ENCODE measurements at places on chromosomes 7 and 10.
A peak's percentile ranks its signal among the peaks of the same experiment; 100 is the strongest.

DNA sequence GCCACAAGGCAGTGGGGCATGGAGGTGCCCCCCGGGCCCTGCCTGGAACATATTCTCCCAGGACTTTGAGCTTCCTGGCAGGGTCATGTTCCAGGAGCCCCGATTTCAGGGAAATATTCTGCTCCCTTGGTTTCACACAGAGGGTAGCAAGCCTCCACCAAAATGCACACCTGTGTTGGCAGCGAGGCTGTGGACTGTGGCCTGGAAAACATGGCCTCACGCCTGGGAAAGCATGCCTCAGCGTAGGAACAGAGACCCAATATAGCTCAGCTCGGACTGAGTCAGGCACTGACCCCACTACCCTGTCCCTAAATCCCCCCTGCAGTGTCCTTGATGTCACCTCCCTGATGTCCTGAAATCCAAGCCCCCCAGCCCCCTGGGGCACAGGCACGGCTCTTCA, 92.0 kb downstream of the KCNMA1 start:
- no peak for DNase-seq

DNA sequence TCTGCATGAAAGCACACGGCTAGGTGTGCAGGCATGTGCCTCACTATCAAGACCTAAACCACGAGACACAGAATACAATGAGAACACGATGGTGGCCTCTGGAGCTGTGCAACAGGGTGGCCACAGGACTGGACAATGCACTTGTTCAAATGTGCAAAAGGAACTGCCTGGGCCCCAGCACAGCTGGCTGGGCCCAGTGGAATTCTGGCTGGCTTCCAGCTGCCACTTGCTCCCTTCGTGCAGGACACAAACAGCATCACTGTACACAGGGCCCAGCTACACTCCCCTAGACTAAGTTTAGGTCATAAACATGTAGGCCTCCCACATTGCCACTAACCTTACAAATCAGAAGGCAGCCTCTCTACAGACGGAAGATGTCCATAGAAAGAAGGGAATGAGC, 23.4 kb downstream of the DOCK4 start:
- DNase-seq: no peak

DNA sequence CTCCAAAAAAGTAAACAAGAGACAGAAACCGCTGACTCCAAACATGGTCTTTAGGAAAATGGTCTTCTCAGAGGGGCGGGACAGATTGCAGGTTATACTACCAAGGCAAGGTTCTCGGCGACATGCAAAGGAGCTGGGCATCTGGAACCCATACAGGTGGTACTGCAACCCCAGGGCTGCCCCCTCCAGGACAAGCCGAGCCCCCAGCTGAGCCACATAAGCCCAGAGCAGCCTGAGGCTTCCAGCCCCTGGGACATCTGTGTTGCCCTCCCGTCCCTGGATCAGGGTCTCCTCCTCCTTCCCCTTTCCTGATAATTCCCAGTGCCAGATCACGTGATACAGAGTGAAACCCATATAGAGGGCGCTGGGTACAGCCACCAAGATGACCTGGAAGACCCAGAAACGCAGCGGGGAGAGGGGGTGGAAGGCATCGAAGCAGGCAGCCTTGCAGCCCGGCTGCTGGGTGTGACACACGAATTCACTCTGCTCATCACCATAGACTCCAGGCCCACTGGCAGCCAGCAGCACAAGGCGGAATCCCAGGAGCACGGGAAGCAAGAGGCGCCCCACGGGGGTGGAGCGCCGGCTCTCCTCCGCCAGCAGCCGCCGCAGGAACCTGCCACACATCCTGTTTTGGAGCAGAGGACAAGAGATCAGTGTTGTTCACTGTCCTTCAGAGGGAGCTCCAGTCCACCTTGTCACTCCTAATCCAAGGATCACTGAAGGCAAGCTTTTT, at the start of gene GJC3:
TSS of gene GJC3 (minus strand) at position 627 of the 736 bp plus-strand sequence. CDS start at position 627, 0 bp downstream.
- peak; percentile 41 for DNase-seq

- no peak for DNase-seq
Observed at GRCh38 chr10:32326119-32326518, 20.8 kb downstream of the EPC1 start.

- no peak for DNase-seq
Observed at GRCh38 chr7:26293569-26294308, 2.1 kb downstream of the SNX10 start.

- no peak for DNase-seq
Observed at GRCh38 chr10:4215485-4215884, 430.5 kb upstream of the KLF6 start.

- DNase-seq: no peak
Observed at GRCh38 chr7:40288827-40289226, 154.0 kb downstream of the SUGCT start.

DNA sequence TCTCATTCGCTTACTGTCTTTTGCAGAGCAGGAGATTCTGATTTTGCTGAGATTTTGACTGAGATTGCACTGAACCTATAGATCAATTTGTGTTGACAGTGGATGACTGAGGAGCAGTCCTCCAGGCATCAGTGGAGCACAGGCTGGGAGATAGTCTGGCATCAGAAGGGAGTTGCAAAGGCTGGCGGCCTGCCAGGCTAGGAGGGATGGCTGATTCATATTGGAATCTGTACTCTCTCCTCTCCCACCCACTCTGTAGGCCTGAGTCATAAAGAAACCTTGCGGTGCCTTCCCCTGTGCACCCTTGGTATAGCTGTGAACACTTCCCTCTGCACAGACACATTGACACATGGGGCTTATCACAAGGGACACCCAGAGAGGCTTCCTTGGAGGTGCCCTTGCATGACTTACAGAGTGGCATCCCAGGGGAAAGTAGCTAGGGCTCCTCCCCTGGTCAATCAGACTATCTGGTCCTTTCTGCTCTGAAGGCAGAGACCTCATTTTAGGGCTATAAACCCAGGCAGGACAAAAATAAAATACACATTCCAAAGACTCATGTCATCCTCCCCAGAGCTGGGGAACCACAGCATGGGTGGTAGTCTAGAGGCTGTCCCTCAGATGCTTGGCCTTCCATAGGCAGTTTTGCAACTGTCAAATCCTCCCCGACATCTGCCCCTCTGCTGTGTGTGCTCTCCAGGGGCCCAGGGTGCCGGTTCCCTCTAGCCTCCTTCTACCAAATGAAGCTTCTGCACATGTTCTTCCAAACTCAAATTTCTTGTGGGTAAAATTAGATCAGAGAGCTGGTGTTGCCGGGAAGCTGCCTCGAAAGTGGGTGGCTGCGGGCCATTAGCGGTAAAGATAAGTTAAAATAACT, 37.4 kb upstream of the EEPD1 start:
- no peak for DNase-seq

GRCh38 chr7:74173074-74173473, 1.1 kb upstream of the EIF4H start:
- DNase-seq: no peak

- no peak for DNase-seq
Observed at GRCh38 chr7:124177891-124178290, 145.0 kb upstream of the TMEM229A start.

GRCh38 chr10:5665373-5666007, 905 bp downstream of the ASB13 start:
- DNase-seq: no peak

GRCh38 chr10:43619368-43619767, 13.1 kb downstream of the ZNF485 start:
- DNase-seq: no peak

GRCh38 chr10:124259139-124259825, 159.4 kb downstream of the OAT start:
- DNase-seq: no peak

GRCh38 chr10:78407009-78407711, 373.5 kb downstream of the RPS24 start:
- peak; percentile 89 for DNase-seq

GRCh38 chr7:142864980-142865747, 10.3 kb downstream of the EPHB6 start:
- no peak for DNase-seq

DNA sequence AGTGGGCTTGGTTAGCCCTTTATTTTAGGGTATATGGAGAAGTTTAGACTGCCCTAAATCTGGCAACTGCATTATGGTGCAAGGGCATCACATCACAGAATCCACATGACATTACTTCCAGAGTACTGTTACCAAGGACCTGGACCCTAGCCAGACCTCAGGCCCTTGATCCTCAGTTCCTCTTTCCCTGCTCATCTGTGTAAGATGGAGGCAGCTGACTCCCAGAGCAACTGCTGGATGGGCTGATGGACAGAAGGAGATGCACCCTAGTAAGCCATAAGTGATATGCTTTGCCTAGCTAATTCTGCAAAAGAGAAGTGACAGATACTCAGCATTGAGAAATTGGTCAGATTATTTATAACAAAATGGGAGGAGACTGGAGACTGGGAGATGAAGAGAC, 131.7 kb downstream of the DYNC1I1 start:
- no peak for DNase-seq

DNA sequence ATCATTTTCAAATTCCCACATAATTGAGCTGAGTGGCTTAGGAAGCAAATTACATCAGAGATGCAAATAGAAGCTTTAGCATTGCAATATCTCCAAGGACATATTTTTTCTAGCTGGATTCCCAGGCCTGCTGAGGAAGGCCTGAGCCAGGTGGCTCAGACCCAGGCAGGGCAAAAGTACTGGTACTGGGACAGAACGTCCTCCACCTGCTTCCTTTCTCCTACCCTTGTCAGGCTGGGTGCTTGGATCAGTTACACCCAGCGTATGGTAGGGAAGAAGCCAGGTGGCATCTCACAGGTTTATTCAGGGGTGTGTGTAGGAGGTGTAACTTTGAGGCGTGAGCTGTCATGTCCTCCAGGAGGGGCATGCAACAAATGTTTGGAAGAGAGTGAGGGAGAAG, 3.0 kb upstream of the PANK1 start:
- no peak for DNase-seq

- no peak for DNase-seq
Observed at GRCh38 chr10:79139124-79139835, 70.5 kb downstream of the ZMIZ1 start.

GRCh38 chr7:99576251-99576650, 17.8 kb downstream of the ZNF655 start:
- DNase-seq: no peak

- DNase-seq: no peak
Observed at GRCh38 chr7:11317766-11318165, 344.1 kb downstream of the PHF14 start.

GRCh38 chr10:14930610-14931009, 23.3 kb downstream of the DCLRE1C start:
- DNase-seq: no peak

- DNase-seq: no peak
Observed at GRCh38 chr7:5383314-5384098, 40.1 kb downstream of the TNRC18 start.

DNA sequence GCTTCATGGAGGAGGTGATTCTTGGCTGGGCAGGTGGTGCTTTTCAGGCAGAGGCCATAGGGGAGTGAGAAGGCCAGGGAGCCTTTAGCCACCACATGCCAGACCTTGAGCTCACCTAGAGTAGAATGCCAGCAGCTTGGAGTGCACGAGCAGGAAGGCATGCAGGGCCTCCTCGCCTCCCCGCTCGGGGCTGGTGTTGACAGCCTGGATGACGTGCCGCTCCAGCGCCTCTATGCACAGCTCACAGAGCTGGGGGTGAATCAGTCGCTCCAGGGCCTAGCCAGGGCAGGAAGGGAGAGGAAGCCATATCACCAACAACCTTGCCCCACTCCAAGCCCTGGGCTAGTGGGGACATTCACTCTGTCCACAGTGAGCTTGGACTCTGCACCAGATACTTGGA, 15.7 kb downstream of the HPS1 start:
- DNase-seq: no peak

DNA sequence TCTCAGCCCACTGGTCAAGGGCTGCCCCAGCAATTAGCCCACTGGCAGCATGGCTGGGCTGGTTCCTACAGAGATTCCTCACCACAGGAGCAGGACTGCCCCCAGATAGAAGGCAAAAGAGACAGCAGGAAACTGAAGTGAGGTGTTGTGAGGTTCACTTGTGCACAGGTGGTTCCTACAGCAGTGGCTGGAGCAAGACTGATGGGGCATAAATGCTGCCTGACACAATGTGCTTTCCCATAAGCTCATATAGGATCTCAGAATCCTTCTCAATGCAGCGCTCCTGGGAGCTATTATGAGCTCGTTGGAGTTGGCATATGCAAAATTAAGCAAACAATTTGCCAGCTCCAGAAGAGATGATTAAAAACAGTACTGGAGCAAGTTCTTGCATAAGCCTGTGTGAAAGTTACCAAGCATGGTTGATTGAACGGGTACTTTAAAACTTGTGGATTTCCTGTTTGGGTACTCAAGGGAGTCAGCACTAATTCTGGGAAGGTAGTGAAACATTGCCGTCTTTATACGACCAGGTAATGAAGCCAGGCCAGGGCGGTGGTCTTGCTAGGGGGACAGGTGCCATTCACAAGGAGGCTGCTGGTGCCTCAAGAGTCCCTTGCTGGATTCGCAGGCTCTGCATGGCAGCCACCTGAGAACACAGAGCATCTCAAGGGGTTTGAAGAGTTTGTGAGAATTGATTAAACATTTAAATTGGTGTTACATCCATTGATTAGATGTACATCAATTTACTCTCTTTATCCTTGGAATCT, 20.3 kb upstream of the PRKCQ start:
- no peak for DNase-seq

DNA sequence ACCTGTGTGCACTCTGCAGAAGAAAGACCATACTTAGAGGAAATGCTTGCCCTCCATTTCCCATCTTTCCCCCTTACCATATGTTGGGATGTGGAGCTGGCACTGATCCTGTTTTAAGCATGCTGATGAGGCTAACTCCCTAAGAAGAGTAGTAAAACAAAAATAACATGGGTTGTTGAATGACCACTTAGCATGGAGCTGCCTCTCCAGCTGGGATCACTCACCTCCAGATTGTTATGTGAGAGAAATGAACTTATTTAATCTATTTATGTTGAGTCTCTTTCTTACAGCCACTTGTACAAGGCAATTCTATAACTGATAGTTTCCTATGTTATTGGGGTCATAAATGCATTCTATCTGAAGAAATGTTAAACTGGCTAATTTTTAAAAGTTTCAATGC, 17.0 kb downstream of the CTTNBP2 start:
- no peak for DNase-seq

GRCh38 chr10:30759423-30759822, 129.9 kb upstream of the LYZL2 start:
- DNase-seq: no peak

- DNase-seq: no peak
Observed at GRCh38 chr10:95820363-95820762, 64.4 kb downstream of the ENTPD1 start.

- no peak for DNase-seq
Observed at GRCh38 chr7:71388181-71388580, 256.2 kb downstream of the GALNT17 start.

- no peak for DNase-seq
Observed at GRCh38 chr10:113319479-113319878, 233.4 kb upstream of the HABP2 start.

DNA sequence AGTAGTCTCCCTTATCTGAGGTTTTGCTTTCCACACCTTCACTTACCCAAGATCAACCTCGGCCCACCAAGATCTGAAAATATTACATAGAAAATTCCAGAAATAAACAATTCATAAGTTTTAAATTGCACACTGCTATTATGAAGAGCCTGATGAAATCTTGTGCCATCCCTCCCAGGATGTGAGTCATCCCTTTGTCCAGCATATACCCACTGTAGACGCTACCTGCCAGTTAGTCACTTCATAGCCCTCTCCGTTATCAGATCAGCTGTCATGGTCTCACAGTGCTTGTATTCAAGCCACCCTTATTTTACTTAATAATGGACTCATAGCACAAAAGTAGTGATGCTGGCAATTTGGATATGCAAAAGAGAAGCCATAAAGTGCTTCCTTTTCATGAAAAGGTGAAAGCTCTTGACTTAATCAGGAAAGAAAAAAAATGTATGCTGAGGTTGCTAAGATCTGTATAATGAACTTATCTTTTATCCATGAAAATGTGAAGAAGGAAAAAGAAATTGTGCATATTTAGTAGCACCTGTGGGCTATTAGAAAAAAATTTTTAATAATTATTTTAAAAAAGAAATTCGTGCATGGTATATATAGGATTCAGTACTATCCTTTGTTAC, 9.8 kb upstream of the MRPS16 start:
- DNase-seq: no peak
